ENCODE measurements at places on chromosomes 5 and 9. TPM values are rescaled to one million over a fixed set of nuclear protein-coding genes. Genes with fewer than 3 reads are reported as not detected.

Gene MEIKIN
- total RNA-seq: not detected

Gene GABRG2
- total RNA-seq: 24.7 TPM

Gene ANKRA2
- 47.9 TPM for total RNA-seq

Gene BASP1
- 0.49 TPM for total RNA-seq

Gene ANKRD34B
- 0.19 TPM for total RNA-seq

Gene CER1
- not detected for total RNA-seq

Gene SLC25A2
- 0.25 TPM for total RNA-seq

Gene PRDM9
- not detected for total RNA-seq

Gene RGS14
- total RNA-seq: 23.9 TPM

Gene OTULINL
- 7.3 TPM for total RNA-seq

Gene ACTBL2
- 0.11 TPM for total RNA-seq

Gene FRMPD1
- 0.16 TPM for total RNA-seq

Gene NR4A3
- total RNA-seq: 1.6 TPM

Gene SCGB3A2
- not detected for total RNA-seq

Gene IER5L
- 15.5 TPM for total RNA-seq

Gene ZNF346
- 21.1 TPM for total RNA-seq

Gene GMCL2
- 0.39 TPM for total RNA-seq

Gene PCDHGB3
- total RNA-seq: 0.25 TPM

Gene IFNA21
- total RNA-seq: not detected

Gene OR2V1
- total RNA-seq: not detected

Gene PCDHB2
- total RNA-seq: 12.5 TPM

Gene CENPH
- total RNA-seq: 38.6 TPM

Gene SPATA6L
- total RNA-seq: 2.0 TPM

Gene ADRA1B
- total RNA-seq: 0.83 TPM

Gene ACER2
- total RNA-seq: 1.1 TPM

Gene SLC9A3
- 1.6 TPM for total RNA-seq

Gene FOXD4L3
- not detected for total RNA-seq

Gene PAEP
- total RNA-seq: 0.42 TPM

Gene RANBP17
- 39.1 TPM for total RNA-seq

Gene ROR2
- total RNA-seq: 0.71 TPM

Gene HTR1A
- total RNA-seq: 0.14 TPM

Gene PCDHGA6
- 0.24 TPM for total RNA-seq

Gene PCDH12
- 0.60 TPM for total RNA-seq

Gene PCDHGB6
- 0.65 TPM for total RNA-seq

Gene GTF3C5
- 73.3 TPM for total RNA-seq

Gene ARAP3
- total RNA-seq: 2.7 TPM

Gene PSAT1
- 62.4 TPM for total RNA-seq

Gene SHC3
- total RNA-seq: 5.7 TPM

Gene PCDHGA1
- 1.3 TPM for total RNA-seq

Gene ENTR1
- 76.8 TPM for total RNA-seq

Gene TRIM36
- total RNA-seq: 1.1 TPM

Gene IGIP
- 6.8 TPM for total RNA-seq

Gene AP3B1
- 46.4 TPM for total RNA-seq

Gene GARIN3
- 0.36 TPM for total RNA-seq

Gene ACOT12
- total RNA-seq: 1.0 TPM

Gene TPRN
- total RNA-seq: 11.9 TPM

Gene GNE
- 21.0 TPM for total RNA-seq

Gene CDH9
- total RNA-seq: 0.24 TPM

Gene SLC36A2
- total RNA-seq: 0.05 TPM

Gene EXD3
- 14.8 TPM for total RNA-seq

Gene ALDOB
- not detected for total RNA-seq

Gene BTNL3
- not detected for total RNA-seq

Gene PCDHGB7
- 9.4 TPM for total RNA-seq

Gene MARCOL
- total RNA-seq: not detected

Gene POLR1E
- 18.4 TPM for total RNA-seq

Gene LPAR1
- 49.6 TPM for total RNA-seq

Gene ITK
- total RNA-seq: 44.1 TPM
